ENCODE measurements at places on chromosomes 12 and 14.

- DNase-seq = no peak
These were observed 14.1 kb downstream of the STAB2 start for GRCh38 chr12:103600967-103601728.

GRCh38 chr14:76918256-76918781 lies 92.1 kb downstream of the LRRC74A start:
- DNase-seq = no peak

DNA sequence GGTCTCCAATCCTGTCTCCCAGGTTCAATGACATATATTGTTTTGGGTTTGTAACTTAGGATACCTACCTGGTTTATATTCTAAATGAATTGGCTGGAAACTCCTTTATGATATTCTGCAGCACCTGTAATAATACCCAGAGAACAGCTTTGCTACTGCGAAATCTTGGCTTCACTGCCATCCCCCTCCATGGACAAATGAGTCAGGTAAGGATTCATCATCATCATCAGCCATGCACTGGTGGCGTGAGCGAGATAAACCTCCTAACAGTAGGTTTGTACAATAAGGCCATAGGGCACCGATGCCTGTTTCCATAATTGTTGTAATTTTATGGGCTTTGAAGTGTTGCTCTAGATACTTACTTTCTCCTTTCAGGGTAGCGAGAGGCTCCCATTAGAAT lies 10.7 kb downstream of the DDX47 start:
- DNase-seq = no peak

DNA sequence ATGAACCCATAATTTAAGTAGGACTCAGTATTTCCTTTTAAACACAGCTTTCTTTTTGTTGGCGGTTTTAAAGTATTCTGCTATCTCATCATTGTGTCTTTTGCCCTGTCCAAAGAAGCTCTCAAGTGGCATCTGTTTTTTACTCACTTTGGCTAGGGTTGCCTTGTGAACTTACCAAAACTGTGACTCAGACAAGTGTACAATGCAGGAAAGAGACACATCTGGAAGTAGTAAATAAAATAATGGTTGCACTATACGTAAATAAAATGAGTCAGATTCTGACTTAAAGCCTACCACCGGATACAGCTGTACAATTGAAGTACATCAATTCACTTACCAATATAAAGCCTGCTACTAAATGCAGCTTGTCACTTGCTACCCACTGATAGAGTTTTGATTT lies 619.2 kb upstream of the LRFN5 start:
- no peak for DNase-seq

GRCh38 chr14:54221971-54222370 lies 174.8 kb upstream of the CDKN3 start:
- DNase-seq = no peak

GRCh38 chr12:116123451-116124258 lies 153.8 kb downstream of the MED13L start:
- no peak for DNase-seq

DNA sequence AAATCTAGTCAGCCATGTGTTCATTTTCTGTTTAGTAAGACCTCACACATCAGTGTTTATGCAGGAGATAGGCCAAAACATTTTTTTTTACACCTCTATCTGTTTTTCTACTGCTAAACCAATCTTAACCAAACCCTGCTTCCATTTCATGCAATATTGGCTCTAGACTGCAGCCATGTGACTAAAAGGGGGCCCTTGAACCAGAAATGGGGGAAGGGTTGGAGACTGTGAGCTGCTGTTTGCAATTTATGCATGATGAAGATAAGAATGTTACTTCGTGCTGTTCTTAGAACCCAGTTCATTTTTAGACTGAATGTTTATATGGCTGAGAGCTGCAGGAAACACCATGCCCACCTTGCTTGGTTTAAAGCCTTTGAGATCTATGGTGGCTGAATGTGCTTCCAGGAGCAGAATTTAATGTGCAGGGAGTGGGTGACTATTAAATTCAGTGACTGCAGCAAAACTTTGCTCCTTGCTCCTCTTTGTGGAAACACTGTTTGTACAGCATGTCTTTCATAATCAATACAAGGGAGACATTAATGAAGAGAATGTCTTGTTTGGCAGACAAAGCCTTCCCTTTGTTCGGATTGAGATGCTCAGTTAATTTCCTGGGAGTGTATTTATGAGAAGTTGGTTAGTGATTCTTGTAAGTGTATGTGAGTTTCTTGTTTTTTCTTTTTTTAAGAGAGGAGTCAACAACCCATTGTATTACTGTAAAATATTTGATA lies 53.6 kb downstream of the CHST11 start:
- no peak for DNase-seq

GRCh38 chr12:94689002-94689645 lies 38.8 kb upstream of the TMCC3 start:
- DNase-seq = no peak

- no peak for DNase-seq
These were observed at the start of gene CYP27B1 for GRCh38 chr12:57766464-57767304. Gene CYP27B1 (minus strand): TSS chr12:57767078. CDS start chr12:57767041, 37 bp downstream.

DNA sequence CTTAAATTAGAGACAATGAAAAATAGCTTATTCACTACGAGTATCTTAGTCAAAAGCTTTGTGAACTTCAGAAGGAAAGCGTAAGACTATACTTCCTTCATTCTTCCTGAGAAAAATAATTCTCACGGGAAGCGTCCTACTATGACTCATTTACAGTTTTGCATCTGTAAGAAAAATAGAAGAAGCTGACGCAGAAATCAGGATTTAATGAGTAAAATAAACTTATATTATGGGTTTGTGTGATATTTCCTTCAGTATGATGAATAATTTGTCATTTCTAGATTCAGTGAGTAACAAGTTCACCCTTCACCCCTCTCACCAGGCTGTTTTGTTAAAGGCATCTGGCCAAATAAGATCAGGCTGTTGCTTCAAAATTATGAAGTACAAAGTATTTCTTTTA lies 17.8 kb upstream of the PDE3A start:
- DNase-seq = no peak

- no peak for DNase-seq
These were observed 42.1 kb upstream of the CNTN1 start for GRCh38 chr12:40650038-40650704.

Data from caudate nucleus (tissue), 63 donors.